RWPE1 (cell line): ENCODE measurements at places on chromosomes 7 and 10.
A peak's percentile ranks its signal among the peaks of the same experiment; 100 is the strongest.

- no peak for DNase-seq
These were observed 74.5 kb upstream of the LEP start for GRCh38 chr7:128166603-128167041.

DNA sequence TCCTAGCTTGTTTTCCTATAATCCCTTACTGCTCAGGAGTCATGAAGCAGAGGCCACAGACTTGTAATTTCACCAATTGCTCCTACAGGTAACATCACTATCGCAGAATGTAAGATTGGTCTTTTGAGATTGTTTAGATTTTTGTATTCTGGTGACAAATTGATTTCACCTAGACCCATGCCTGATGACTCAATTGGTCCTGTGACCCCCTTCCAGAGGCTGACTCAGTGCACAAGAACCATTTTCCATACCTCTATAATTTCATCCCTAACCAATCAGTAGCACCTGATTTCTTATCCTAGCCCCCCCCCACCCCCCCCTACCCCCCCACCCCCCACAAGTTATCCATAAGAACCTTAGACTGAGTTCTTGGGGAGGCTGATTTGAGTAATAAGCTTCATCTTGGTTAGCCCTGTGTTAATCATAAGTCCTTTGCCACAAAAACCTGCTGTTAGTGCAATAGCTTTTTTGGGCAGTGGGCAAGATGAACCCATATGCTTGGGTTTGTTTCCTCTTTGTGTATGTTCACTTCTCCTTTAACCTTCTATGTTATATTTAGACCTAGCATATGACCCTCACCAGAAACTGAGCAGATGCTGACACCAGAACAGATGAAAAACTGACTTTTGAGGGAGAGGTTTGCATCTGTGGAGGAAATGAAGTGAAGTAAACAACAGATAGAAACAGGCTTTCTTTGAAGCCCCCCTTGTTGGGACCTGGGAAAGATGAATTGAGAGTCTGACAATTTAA lies 187.1 kb downstream of the KIF20B start:
- no peak for DNase-seq

DNA sequence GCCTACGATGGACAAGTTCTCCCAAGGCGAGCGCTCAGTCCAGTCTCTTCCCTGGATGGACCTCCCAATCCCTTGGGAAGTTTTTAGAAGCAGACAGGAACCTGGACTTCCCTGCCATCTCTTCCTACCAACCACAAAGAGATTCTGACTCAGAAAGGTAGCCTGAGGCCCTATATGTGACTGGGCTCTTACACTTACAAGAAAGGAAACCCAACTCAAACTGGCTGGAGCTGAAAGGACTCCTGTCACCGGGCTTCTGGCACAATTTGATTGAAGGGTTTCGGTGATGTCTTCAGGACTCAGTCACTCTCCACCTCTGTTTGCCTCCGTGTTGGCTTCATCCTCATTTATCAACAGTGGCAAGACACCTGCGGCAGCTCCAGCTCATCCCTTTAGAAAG lies 3.7 kb upstream of the COL13A1 start:
- peak; percentile 20 for DNase-seq

DNA sequence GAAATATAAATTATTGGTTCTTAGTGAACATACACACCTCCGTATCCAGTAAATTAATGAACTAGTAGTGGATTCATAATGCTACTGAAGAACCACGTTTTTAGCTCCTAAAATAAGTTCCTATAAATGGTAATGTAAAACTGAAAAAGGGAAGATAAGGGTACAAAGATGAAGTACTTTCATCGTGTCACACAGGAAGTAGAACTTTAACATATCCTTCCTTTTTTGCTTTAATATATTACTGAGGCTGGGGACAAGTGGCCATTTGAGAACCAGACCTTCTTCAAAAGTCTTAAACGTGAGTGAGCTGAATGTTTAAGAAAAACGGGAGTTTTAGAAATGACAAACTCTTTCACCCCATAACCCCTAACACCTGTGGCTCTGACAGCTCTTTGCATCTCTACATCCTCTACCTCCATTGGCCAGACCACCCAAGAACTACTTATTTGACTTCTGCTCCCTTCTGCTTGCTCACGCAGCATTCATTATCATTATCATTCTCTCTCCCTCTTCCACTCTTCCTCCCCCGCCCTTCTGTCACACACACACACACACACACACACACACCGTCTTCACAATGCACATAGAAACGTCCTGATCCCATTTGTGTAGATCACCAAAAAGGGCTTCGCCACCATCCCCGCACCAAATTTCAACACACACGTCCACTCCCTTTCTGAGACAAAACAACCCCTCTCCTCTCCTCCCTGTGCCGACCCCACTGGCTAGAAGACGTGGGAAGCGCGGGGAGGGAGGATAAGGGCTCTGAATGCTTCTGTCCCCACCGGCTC lies 677 bp downstream of the SKAP2 start:
- DNase-seq, result no peak

DNA sequence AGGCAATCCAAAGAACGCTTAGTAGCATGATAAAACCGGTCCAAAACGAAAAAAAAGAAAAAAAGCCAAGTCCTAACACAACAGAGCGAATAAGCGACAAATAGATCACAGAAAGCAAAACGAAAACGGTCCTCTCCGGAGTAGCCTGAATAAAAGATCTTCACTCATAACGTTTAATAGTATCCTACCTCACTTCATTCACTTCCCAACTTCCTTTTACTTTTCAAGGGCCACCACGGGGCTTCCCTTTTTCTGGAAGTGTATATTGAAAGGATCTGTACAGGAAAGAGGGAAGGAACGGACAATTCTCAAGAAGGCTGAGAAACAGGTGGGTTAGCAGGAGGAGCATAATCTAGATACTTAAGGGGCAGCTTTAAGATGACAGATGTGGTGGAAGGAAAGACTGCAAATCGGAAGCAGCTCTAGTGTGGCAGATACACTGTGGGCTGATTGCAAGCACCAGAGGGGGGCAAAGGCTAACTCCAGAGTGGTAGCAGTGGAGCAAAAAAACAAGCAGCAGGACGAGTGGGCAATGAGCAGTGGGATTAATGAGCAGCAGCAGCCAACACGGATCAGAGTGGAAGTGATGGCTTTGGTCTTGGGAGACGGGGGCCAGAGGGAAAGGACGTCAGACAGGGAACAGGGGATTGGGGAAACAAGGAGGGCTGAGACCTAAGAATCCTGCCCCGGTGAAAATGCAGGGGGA lies 866 bp downstream of the CNOT4 start:
- peak; percentile 14 for DNase-seq

- DNase-seq, result peak; percentile 42
These were observed 4.9 kb downstream of the COL17A1 start for GRCh38 chr10:104080762-104081161.

- DNase-seq, result peak; percentile 34
These were observed 21.8 kb downstream of the VIM start for GRCh38 chr10:17249820-17250219.
